Mesothelial cell of epicardium (in vitro differentiated cells): ENCODE measurements at places on chromosomes 5 and 9.
A peak's percentile ranks its signal among the peaks of the same experiment; 100 is the strongest.

GRCh38 chr5:64513492-64513891 is 7.7 kb downstream of the RGS7BP start:
- no peak for DNase-seq

DNA sequence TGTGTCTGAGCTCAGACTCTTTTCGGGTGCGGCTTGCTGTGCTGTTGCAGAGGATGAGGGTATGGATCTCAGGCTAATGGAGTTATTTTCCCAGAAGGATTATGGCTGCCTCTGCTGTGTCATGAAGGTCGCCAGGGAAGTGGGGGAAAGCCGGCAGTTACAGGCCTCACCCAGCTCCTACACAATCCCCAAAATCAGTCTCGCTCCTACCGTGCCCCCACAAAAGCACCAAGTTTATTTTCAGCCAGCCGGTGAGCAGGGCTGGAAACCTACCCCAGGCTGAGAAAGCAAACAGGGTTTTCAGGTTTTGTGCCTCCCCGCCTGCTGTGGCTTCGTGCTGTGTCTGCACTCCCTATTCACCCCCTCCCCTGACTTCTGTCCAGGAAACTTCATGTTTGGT is 113.3 kb downstream of the SLC24A2 start:
- no peak for DNase-seq

DNA sequence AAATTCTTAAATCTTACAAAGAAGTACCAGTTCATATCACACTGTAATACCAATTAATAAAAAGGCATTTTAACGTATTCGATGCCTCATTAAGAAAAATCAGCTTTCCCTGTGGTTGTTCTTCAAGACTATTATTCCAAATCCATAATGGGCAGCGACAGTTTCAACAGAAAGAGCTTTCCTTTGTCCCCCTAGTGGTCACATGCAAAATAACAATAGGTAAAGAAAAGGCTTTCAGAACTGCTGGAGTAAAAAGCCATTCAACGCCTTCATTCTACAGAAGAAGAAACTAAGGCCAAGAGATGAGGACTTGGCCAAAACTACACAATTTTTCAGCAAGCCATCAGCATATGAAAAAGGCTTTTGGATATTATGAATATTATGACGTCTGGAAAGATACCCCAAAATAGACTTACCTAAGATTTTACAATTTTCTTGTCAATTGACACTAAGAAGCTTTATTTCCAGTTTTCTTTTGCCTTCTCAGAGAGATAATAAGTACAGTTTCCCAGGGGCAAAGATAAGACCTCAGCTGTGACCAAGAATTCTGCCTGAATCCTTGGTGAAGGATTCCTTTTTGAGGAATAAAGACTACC is 6.7 kb upstream of the CDH6 start:
- no peak for DNase-seq

DNA sequence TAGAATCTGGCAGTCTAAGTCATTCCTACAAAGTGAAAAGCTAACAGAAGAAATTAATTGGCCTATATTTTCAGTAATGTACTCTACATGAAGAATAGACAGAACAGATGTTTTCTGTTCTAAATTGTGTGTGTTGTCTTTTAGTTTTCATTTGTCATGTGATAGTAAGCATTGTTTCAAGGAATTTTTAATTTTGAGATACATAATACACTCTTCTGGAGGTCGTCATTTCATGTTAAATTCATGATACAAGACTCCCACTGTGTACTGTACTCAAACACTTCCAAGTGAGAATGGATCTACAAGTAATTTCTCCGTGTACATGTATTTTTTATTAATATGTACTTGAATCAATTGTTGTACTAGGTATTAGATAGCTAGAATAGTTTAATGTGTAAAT is 1522.9 kb downstream of the MAT2B start:
- no peak for DNase-seq

GRCh38 chr5:145975361-145976066 is 39.1 kb downstream of the SH3RF2 start:
- DNase-seq = no peak

GRCh38 chr9:135223831-135224230 is 136.4 kb downstream of the OLFM1 start:
- DNase-seq = no peak

DNA sequence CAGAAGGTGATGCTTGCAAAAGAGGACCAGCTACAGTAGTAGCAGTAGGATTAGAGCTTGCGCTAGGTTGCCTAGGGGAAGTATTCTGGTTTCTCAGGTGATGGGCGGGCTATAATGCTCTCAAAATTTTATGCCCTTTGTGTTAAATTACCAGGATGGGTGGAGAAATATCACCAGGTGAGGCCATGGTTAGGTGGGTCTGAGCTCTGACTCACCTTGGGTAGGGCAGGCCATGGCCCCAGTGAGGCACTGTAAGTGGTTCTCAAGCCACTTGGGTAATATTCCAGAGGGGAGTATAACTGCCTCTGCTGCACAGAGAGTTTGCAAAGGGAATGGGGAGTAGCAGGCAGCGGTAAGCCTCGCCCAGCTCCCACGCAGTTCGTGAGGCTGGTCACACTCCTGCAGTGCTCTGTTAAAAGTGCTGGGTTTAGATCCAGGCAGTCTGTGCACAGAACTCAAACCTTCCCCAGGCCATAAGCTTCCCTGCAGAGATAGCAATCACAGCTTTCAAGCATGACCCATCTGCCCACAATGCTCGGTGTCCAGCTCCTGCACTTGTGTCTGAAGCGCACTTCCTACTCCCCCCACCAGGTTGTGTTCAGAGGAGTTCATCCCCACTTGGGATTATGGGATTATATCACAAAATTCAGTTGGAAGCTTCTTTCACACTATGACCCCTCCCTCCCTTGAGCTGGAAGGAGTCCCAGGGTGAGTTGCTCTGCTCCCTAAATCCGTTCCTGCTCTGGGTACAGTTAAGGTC is 575.0 kb downstream of the CHSY3 start:
- DNase-seq = no peak

DNA sequence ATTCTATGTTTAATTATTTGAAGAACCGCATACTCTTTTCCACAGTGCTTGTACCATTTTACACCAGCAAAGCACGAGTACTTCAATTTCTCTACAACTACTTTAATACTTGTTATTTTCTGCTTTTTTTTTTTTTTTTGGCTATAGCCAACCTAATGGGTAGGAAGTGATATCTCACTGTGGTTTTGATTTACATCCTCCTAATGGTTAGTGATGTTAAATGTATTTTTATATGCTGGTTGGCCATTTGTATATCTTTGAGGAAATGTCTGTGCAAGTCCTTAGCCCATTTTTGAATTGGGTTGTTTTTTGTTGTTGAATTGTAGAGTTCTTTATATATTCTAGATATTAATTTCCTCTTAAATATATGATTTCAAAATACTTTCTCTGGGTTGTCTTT is 22.6 kb downstream of the OGN start:
- no peak for DNase-seq

DNA sequence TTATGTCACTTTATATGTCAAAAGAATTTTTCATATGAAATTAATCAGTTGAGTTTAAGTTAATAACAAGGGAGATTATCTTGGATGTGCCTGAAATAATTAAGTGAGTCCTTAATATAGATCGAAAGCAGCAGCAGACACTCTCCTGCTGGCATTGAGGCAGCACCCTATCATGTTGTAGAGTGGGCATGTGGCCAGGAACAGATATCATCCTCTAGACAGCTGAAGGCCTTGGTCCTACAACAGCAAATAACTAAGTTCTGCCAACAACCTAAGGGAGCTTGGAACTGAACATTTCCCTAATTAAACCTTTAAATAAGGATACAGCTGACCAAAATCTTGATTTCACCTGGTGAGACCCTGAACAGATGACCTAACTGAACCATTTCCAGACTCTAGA is 25.8 kb upstream of the UGT3A1 start:
- no peak for DNase-seq

DNA sequence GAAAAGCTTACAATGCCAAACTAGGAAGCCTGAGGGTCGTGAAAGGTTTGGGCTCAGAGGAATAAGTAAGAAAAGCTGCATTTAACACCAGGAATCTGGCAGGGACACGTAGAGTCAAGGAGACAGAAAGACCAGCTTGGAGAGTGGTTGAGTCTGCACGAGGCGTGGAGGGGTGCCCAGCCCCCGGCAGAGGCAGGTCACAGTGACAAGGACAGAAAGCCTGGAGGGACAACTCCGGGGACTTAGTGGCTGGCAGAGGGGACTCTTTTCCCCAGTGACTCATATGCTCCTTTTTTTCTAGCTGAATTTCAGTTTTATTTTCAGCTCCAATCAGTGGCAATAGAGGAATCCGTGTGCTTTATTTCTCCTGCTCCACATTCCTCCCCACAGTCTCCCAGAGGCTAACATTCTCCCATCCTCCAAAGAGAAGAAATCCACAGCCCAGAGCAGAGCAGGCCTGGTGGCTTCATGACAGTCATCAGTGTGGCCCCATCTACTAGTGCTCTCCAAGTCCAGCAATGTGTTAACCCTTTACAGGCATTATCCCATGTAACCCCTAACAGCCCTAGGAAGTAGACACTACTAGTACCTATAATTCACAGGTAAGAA is 80.7 kb downstream of the KCNIP1 start:
- DNase-seq = no peak

DNA sequence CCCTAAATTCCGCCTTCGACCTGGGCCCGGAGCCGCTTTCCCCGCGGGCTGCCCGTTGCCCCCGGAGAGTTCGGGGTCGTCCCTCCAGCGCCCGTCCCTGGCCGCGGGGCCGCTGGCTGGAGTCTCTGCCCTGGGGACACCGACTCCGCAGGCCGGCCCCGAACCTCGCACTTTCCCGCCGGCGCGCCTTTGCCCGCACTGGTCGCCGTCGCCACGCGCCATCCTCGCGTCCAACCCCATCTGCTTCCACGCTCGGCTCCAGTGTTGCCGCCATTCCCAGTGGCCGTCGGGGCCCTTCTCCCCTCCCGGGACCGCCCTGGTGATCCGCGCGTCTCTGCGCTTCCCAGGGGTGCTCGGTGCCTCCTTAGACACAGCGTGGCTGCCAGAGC is 11.0 kb downstream of the LHX3 start:
- DNase-seq = no peak

DNA sequence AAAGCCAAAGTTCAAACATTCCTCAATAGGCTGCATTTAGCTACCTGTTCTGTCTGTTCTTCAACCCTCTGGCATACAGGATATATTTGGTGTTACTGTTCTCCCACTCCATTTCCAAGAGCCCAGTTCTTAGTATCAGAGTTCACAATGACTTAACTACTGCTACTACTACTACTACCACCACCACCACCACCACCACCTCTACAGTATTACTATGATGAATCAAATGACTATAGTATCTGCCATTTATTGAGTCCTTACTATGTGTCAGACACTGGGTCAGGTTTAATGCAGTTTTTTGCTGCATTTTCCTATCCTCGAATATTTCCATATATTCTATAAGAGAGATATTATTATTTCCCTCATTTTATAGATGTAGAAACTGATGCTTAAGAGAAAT is 937 bp upstream of the CD180 start:
- DNase-seq = no peak

DNA sequence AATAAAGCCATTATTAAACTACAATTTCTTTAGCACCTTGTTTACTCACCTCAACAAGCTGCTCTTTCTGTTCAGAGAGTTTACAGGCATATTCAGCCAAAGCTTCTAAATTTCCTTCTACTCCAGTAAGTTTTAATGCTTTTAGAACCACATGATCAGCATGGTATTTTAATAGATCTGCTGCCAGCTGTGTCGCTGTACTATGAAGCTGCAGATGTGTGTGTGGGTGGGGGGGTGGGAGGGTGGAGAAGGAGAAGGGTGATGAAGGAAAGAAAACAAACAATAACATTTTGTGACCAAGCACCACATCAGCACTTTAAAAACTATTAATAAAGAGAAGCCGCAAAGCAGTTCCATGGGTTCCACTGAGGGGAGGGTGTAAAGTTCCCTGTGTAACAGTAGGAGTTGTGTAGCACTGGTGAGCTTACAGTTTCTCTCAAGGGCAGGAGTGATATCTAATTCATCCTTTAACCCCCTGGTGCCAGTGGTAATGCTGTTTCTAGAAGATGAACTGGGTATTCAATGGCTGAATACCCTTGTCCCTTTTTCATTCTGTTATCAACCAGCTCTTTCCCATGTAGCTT is 38.5 kb downstream of the ABITRAM start:
- no peak for DNase-seq

DNA sequence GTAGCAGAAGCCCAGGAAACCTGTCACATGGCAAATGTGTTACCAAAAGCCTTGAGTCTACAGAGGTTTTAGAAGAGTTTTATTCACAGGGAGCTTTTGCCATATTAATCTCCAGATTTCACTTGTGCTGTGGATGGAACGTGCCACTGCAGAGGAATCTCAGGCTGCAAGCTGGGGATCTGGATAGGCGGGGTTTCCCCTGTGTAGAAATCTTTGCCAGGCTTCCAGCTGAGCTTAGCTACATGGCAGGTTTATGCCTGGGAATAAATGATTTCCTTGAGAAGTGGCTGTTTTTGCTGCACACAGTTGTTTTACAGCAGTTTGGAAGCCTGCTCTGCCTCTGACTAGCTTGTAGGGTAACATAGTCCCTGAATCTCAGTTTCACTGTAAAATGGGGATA is 224.6 kb upstream of the PLPPR1 start:
- DNase-seq = no peak

- DNase-seq = peak; percentile 86
These were observed 49.2 kb downstream of the USP20 start for GRCh38 chr9:129884220-129885017.

- no peak for DNase-seq
These were observed 18.5 kb downstream of the LHX3 start for GRCh38 chr9:136186386-136186785.

- DNase-seq = no peak
These were observed 127.4 kb upstream of the ADRA1B start for GRCh38 chr5:159788835-159789331.

- DNase-seq = no peak
These were observed 134.9 kb upstream of the ADCY2 start for GRCh38 chr5:7261049-7261448.

DNA sequence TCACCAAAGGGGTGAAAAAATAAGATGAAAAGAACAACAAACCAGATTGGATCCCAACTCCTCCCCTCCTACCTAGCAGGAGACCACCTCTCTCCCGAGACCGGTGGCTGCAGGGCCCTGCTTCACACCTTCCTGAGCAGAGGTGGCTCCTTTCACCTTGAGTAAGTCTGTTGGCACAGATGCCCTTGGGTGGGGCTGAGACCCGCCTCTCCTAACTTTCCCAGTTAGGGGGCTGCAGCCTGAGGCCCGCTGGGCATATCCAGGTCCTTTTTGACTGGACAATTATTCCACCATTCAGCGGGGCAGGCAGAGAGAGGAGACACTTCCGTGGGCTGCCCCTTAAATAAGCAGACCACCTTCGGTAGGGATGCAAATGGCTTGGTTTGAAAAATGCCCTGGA is 1.3 kb downstream of the SLC25A48 start:
- no peak for DNase-seq
